IMR-90 (cell line): ENCODE measurements at places on chromosomes 12 and 14. TPM values are rescaled to one million over a fixed set of nuclear protein-coding genes. Genes with fewer than 3 reads are reported as not detected.
A peak's percentile ranks its signal among the peaks of the same experiment; 100 is the strongest.

The TSPAN19 gene
- not detected in 2 replicates for total RNA-seq

The PKP2 gene
- 0.18 and 0.28 TPM in 2 replicates for total RNA-seq

The NOVA1 gene
- 0.90 and 1.1 TPM in 2 replicates for total RNA-seq

The MSRB3 gene
- 31.7 and 40.8 TPM in 2 replicates for total RNA-seq

DNA sequence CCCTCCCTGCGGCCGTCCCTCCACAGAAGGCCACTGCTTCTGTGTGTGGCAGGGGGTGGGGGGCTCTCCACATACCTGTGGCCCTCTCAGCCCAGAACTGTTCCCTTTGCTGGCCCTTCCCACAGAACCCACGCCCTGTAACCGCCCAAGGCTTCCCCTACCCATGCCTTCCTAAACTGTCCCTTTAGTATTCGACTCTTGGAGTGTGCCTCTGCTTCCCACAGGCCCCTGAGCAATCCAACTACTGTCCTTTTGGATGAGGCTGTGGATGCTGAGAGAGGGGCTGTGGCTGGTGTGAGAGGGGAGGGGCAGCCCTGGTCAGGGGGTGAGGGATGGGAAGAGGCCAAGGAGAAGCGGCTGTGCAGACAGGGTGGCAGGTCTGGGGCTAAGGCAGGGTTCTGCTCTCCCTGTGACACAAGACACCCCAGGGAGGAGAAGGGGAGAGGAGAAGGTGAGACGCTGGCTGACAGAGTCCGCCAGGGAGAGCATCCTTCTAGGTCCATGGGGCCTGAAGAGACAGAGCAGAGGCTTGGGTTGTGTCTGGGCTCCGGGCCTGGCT, 46.0 kb downstream of the DLK1 start:
- H3K36me3 ChIP-seq, result no peaks in the 10 kb centered on the region
- H3K27ac ChIP-seq, result no peak overlapping the region
- H3K4me1 ChIP-seq, result peaks cover 9% of the 10 kb centered on the region; the same call in 1 of the 2 replicates
- peaks cover 41% of the 10 kb centered on the region for H3K27me3 ChIP-seq
- H3K4me3 ChIP-seq, result no peak overlapping the region

- no peak overlapping the region for H3K4me3 ChIP-seq
- H3K36me3 ChIP-seq, result no peaks in the 10 kb centered on the region
- H3K4me1 ChIP-seq, result no peaks in the 10 kb centered on the region
- H3K27me3 ChIP-seq, result peaks cover under 1% of the 10 kb centered on the region; the same call in 1 of the 2 replicates
- no peak for DNase-seq
Observed at GRCh38 chr12:115870021-115870420, 407.5 kb downstream of the MED13L start.

DNA sequence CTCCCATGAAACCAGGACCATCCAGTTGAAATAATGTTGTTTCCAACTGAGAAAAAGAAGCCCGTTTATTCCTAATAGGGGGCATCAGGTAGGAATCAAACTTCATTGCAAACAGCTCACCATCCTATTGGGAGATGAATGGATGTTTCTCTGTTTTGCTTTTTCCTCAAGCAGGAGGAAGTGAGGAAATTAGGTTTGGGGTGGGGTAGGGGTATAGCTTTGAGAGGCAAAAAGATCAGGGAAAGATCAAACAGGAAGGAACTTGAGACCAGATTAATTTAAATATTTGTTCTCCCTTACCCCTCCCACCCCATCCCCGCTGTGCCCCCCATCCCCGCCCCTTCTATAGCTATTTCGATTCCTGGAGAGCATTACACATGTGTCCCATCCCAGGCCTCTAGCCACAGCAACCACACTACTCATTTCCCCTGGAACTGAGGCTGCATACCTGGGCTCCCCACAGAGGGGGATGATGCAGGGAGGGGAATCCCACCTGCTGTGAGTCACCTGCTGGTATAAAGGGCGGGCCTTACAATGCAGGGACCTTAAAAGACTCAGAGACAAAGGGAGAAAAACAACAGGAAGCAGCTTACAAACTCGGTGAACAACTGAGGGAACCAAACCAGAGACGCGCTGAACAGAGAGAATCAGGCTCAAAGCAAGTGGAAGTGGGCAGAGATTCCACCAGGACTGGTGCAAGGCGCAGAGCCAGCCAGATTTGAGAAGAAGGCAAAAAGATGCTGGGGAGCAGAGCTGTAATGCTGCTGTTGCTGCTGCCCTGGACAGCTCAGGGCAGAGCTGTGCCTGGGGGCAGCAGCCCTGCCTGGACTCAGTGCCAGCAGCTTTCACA, at the start of gene IL23A:
IL23A (plus strand) TSS at position 577 of the 850 bp plus-strand sequence; CDS start at position 738, 161 bp downstream.
- peak; percentile 59 for DNase-seq
- no peaks in the 10 kb centered on the region for H3K4me1 ChIP-seq
- H3K27ac ChIP-seq, result no peak within 1 kb of the TSS
- H3K4me3 ChIP-seq, result no peak within 1 kb of the TSS

- peaks cover 2% of the 10 kb centered on the region; the same call in 1 of the 2 replicates for H3K4me1 ChIP-seq
- H3K27ac ChIP-seq, result no peak overlapping the region
- DNase-seq, result no peak
- H3K36me3 ChIP-seq, result peaks cover 4% of the 10 kb centered on the region
Observed at GRCh38 chr14:75144944-75145343, 18.1 kb upstream of the NEK9 start.
